ENCODE measurements at places on chromosomes 5 and 9.

GRCh38 chr9:571066-571465 lies 270.4 kb upstream of the DMRT1 start:
- peak; percentile 51 for DNase-seq

GRCh38 chr9:121976751-121977150 lies 116.4 kb downstream of the TTLL11 start:
- no peak for DNase-seq

DNA sequence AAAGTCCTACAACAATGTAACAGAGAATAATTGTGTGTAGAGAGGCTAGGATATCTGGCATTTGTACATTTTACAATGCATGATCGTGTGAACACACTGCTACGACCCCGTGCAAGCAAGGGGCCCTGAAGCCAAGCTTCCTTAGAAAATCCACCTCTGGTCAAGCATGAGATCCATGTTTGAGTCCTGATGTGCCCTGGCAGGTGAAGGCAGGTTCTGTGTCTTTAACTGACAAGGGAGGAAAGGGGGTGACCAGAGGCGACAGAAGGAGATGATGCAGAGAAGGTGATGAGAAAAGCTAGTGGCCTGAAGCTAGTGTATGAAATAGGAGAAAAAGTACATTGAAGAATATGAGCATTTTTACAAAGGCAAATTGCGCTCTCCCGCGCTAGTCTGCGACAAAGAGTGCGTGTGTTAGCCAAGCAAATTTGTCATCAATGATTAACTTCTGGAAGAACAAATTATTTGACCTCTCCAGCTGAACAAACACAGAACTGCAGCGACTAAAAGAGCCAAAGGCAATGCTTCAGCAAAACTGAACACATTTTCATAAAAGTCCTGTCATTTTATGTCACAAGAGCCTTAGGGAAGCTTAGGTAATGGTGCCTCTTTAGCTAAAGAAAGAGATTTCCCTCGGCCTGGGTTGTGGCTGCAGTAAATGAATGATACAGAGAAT lies 101.7 kb upstream of the DAPK1 start:
- no peak for DNase-seq

DNA sequence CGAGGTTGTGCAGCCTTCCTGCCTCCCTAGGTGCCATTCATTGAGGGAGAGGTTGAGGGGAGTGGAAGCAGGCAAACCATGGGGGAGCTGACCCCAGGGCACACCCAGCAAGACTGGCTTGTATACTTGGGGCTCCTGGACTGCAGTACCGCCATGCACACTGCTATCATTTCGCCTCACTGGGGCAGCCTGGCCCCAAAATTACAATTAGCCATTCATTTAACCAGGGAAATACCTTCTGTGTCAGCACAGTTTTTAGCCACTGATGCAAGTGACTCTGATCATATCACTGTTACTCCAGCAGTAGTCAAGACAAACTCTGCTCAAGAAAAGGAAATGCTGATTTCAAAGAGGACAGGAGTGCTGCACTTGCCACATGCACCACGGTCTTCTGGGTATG lies 109.7 kb downstream of the TRIO start:
- DNase-seq: no peak

- no peak for DNase-seq
Observed at GRCh38 chr5:160054831-160055230, 45.9 kb downstream of the TTC1 start.

- no peak for DNase-seq
Observed at GRCh38 chr9:92966518-92966800, 19.1 kb downstream of the FGD3 start.

GRCh38 chr5:59660737-59661136 lies 232.8 kb downstream of the PDE4D start:
- DNase-seq: peak; percentile 67

GRCh38 chr5:155959082-155959481 lies 367.9 kb upstream of the SGCD start:
- DNase-seq: no peak

GRCh38 chr9:29209748-29210291 lies 1636.5 kb upstream of the C9orf72 start:
- no peak for DNase-seq

GRCh38 chr5:344668-345067 lies 23.2 kb downstream of the AHRR start:
- DNase-seq: no peak

GRCh38 chr9:81685763-81686613 lies 3.4 kb downstream of the TLE1 start:
- no peak for DNase-seq

- DNase-seq: no peak
Observed at GRCh38 chr5:73748510-73749400, 122.8 kb downstream of the ARHGEF28 start.

DNA sequence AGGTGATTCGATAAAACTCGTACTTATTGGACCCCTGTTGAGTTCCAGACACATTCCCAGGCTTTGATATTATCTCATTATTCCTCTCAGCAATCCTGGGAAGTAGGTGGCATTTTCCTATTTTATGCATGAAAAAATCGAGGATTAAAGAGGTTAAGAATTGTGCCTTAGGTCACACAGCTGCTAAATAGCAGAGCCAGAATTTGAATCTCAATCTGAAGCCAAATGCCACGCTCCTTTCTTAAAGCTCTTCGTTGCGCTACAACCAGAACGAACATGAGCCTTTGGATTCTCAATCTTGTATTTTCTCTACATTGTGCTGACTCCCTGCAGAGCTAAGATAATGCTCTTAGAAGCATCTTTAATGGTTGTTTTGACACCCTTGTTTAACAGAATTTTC lies 527.8 kb upstream of the TLE4 start:
- no peak for DNase-seq

GRCh38 chr5:156685481-156685880 lies 164.6 kb upstream of the PPP1R2B start:
- DNase-seq: peak; percentile 65
